Kidney epithelial cell (primary cell): ENCODE measurements at places on chromosomes 16 and 17. TPM values are rescaled to one million over a fixed set of nuclear protein-coding genes. Genes with fewer than 3 reads are reported as not detected.
A peak's percentile ranks its signal among the peaks of the same experiment; 100 is the strongest.

DNA sequence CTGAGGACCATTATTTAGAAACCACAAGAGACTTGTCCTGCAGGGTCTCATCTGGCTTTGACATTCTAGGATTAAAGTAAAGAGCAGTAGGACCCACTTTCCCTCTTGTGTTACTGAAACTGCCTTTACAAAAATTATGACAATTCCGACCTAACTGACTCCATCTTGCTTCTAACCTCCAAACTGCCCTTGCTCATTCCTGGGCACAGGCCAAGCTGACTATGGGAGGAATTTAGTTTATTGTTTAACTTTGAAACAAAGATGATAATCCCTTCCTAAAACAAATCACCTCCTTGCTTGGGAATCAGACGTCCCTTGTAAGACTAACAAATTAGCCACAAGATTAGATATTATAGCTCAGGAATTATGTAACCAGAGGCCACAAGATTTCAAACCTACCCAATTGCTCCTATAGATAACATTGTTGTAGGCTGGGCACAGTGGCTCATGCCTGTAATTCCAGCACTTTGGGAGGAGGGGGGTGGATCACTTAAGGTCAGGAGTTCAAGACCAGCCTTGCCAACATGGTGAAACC is 87.0 kb upstream of the FBXO47 start:
- no peak for DNase-seq

GRCh38 chr16:4696905-4697847 is 3.8 kb downstream of the NUDT16L1 start:
- no peak for DNase-seq

DNA sequence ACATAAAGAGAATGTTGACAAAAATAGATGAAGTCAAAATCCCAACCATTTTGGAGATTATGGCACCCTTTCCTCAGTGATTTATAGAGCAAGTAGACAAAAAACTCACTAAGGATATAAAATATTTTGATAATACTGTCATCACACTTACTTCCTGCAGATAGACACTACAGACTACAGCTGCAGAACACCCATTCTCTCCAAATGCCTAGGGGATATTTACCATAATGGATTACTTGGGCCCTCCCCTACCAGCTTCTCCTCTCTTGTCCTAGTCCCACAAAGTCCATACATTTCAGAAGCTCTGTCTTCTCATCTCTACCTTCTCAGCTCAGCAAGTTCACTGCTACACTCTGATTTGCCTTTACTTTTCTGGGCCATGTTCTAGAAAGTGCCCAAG is 37.2 kb upstream of the CCNF start:
- DNase-seq = no peak

DNA sequence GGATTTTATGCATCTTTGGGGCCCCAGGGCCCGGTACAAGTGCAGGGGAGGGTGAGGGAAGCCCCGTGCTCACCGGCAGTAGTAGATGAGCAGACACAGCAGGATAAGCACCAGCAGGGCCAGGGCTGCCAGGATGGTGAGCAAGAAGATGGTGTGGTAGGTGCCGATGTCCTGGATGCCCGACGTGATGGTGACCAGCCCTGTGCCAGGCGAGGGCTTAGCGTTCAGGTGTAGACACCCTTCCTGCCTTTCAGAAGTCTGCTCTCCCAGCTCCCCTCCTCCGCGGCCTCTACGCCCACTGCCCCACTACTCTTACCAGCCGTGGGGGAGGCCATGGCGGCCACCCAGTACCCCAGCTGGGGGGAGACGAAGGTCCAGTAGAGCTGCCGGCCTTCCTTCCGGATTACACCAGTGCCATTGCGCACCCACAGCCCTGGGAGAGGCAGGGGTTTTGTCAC is 8.0 kb downstream of the FAM171A2 start:
- no peak for DNase-seq

DNA sequence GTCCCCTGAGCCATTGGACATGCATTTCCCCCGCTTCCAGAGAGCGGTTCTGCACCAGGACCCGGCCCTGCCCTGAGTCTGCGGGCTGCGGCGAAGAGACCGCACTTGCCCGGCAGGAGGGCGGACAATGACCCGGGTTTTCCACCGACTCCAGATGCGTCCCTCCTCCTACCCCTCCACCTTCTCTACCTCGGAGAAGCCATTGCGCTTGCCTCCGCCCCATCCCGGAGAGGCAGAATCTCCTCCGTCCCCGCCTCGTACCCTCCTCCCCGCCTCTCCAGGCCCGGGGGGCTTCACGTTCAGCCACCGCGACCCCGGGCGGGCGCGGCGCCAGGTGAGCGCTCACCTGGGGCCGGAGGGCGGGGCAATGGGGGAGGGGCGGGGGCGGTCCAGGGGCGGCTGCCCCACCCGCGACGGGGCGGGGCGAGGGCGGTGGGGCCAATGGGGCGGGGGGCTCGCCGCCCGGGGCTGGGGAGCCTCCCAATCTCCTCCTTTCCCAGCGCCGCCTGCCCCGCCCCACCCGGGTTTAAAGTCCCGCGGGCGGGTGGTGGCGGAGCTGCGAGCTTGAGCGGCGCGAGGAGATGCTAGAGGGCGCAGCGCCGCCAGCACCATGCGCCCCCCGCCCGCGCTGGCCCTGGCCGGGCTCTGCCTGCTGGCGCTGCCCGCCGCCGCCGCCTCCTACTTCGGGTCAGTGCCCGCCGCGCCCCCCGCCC is at the start of gene WNT9B:
Gene WNT9B, plus strand, starts transcription at position 555 of the 713 bp plus-strand sequence. Its CDS starts 56 bp downstream, at position 611.
- no peak for DNase-seq

DNA sequence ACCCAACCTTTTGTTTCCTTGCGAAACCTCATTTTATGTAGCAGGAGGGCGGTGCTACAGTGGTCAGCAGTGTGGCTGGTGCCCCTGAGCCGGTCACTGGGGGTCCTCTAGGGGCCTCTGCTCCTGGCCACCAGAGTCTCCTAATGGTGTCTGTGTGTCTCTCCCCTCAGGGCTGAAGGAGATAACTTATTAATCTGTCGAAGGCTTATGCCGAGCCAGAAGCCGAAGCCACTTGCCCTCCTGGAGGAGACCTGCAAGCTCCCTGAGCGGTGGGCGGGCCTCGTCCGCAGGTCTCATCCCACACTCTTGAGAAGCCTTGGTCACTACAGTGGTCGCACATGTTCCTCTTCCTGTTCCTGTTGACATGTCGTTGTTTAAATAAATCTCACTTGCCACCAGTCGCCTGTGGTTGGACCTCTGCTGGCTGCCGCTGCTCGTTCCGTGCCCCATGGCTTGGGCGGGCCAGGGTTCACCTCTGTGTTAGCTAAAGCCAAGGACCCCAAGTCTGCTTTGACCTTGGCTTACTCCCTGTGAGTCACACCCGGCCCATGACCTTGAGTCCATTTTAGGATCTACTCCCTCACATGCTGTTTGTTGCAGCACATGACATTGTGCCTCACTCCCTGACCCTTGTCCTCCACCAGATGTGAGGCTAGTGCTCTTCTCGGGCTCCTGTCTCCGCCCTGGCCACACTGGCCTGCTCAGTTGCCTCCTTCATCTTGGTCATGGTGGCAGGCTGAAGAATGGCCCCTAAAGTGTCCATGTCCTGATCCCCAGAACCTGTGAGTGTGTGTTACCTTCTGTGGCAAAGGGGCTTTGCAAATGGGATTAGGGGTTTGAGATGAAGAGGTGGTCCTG is 38.7 kb upstream of the AQP8 start:
- no peak for DNase-seq

- peak; percentile 53 for DNase-seq
Measured at GRCh38 chr17:78879635-78880186, 23.3 kb downstream of the CEP295NL start.

DNA sequence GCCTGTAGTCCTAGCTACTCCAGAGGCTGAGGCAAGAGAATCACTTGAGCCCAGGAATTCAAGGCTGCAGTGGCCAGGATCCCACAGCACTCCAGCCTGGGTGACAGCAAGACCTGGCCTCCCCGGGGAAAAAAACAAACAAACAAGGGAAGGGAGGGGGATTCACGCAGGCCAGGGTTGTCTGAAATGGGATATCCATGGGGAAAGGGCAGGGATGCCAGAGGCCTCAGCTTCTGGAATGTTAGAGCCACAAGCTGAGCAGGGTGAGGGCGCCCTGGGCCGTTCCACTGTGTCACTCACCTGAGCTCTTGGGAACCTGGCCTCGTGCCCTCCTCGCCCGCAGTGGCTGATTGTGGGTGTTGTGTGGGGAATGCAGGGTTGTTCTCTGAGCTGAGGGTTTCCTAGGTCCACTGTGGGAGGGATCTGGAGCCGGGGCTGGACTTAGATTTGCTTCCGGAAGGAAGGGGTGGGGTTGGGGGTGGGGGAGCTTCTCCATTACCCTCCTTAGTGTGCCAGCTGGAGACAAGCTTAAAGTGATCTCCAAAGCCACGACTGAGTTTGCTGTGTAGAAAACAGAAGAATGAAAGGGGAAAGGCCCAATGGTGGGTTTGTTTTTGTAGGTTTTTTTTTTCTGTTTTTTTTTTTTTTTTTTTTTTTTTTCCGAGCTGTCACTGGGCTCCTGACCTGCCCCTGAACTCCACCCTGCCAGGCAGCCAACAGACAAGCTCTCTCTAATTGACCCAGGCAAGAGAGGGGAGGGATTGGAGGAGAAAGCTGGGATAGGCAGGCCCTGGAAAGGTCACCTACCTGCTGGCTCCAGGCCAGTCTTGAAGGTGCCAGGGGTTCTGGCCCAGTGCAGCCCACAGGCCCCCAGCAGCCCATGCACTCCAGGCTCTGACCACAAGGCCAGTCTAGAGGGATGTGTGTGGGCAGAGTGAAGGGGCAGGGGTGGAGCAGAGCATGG is at the start of gene SULT1A1:
Gene SULT1A1, minus strand, starts transcription at position 414 of the 964 bp plus-strand sequence. CDS start 1,189 bp downstream, outside the sequence.
- DNase-seq = no peak

GRCh38 chr16:3190949-3191353 is 2.9 kb downstream of the OR1F1 start:
- no peak for DNase-seq

Gene GLP2R
- 0.25 and 0.48 TPM in 2 replicates for total RNA-seq

Gene SMTNL2
- total RNA-seq = 0.14 and 0.46 TPM in 2 replicates

Gene MPP3
- total RNA-seq = 4.1 and 13.2 TPM in 2 replicates
